COR-L47 (cell line): ENCODE measurements at places on chromosomes 1 and 21.

GRCh38 chr1:157626099-157626498 lies 28.2 kb upstream of the FCRL4 start:
- DNase-seq: peak; percentile 1

- peak; percentile 57 for DNase-seq
Measured at GRCh38 chr1:24201941-24202440, 14.9 kb upstream of the IFNLR1 start.

DNA sequence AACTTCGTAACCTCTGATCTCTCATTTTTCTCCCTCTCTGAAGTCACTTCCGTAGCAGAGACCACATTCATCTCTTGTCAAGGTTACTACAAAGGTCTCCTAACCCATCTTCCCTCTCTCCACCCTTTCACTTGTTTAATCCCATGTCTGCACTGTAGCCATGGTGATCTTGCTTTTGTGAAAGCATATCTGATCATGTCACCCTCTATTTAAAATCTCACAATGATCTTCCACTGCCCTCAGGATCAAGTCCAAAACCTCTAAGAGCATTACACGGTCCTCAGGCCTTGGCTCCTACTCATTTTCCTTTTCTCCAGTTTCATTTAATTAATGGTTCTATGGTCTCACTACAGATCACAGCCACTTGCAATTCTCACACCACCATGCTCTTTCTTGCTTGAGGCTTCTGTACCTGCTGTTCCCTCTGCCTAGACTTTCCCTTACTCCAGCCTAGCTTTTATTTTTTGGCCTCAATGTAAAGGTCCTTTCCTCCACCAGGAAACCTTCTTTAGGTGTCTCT lies 12.1 kb downstream of the ARHGEF11 start:
- no peak for DNase-seq

GRCh38 chr1:61183471-61184039 lies 101.2 kb downstream of the NFIA start:
- no peak for DNase-seq
